SW 1271 (cell line): ENCODE measurements at places on chromosomes 11 and 22.

DNA sequence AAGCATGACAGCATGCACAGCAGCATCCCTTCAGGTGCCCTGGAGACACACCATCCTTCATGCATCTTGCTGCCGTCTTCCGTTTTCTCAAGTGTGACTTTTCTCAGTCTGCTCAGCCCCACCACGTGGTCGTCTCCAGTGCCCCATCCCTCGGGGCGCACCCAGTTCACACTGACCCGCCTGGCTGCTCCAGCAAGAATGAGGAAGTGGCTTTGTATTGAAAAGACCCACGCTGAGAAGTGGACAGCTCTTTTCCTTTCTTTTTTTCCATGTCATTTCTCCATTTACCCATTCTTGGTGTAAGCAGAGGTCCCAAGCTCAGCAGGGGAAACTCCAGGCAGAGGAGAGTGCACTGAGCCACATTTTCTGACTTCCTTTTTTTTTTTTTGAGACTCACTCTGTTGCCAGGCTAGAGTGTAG, 14.5 kb downstream of the SERPINH1 start:
- no peak for DNase-seq

GRCh38 chr22:23218867-23219251, 38.5 kb downstream of the BCR start:
- no peak for DNase-seq

- no peak for DNase-seq
Observed at GRCh38 chr11:117180661-117181585, 2.4 kb downstream of the SIDT2 start.

- no peak for DNase-seq
Observed at GRCh38 chr11:117583063-117583801, 213.8 kb downstream of the DSCAML1 start.

DNA sequence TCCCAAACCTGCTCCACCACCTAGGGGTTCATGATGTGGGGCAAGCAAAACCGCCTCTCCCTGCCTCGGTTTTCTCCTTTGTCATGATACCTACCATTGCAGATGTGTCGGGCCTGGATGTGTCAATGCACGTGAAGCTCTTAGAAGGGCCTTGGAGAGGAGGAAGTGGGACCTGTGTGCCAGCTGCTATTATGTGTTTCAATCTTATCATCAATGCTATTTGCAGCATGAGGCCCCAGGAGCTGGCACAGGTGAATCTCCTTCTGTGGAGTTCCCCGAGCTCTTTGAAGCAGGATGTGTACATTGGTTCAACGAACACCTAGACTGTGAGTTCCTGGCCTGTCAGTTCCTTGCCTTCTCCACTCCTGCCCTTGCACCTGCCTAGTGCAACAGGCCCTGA, 331.6 kb downstream of the CTTN start:
- DNase-seq: no peak

DNA sequence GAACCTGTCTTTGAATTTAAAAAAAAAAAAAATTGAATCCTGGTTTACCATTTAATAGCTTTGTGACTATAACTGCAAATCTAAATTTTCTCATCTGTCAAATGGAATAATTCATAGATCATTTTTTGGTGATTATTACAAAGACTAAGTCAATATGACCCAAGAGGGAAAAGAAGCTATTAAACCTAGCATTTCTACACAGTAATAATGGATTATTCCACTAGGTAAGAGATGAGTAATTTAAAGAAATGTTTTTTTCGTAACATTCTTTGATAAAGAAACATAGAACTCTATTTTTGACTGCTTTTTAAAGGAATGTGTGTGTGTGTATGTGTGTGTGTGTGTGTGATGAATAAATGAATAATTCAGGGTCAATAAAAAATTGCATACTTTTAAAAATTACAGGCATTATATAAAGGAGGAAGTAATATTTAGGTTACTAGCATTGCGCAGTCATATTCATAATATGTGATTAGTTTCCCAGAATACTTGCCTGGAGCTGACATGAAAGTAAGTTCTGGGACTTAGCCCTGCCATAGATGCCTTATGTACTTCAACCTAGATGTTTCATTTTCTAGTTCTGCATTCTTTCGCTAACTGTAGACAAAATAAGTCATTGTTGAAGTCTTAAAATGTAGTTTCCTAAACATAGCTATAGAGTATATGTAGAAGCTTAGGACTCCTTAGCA, 72.9 kb downstream of the TMEM135 start:
- no peak for DNase-seq

- no peak for DNase-seq
Observed at GRCh38 chr11:57888386-57888785, 126.8 kb downstream of the CTNND1 start.

- no peak for DNase-seq
Observed at GRCh38 chr22:41781507-41781906, 19.0 kb upstream of the CCDC134 start.

DNA sequence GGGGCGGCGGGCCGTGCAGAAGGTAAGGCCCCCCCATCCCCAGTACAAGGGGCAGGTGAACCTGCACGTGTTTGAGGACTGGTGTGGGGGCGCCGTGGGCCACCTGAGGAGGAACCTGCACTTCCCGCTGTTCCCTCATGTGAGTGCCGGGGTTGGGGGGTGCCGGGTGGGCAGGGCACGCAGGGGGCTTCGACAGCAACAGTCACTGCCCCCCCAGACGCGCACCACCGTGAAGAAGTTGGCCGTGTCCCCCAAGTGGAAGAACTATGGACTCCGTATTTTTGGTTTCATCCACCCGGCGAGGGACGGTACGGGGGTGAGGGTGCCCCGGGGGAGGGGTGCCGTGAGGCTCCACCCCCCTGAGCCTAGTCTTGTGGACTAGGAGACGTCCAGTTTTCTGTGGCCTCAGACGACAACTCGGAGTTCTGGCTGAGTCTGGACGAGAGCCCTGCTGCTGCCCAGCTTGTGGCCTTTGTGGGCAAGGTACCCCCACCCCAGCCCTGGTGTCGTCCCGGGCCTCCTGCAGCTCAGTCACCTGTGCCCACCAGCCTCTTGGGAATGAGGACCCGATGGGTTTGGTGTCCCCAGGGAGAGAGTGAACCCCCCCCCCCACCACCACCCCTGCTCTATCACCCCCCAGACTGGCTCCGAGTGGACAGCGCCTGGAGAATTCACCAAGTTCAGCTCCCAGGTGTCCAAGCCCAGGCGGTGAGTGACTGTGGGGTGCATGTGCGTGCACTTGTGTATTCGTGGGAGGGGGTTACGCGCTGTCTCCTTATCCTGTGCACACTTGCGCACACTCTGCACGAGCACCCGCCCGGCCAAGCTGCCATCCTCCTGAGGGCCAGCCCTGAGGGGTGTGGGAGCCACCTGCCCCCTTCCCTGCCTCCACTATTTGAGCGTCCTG, 3.8 kb downstream of the B4GALNT4 start:
- DNase-seq: no peak

GRCh38 chr11:125036933-125037332, 26.2 kb upstream of the SLC37A2 start:
- peak; percentile 72 for DNase-seq

GRCh38 chr11:29937526-29937925, 79.3 kb downstream of the KCNA4 start:
- DNase-seq: no peak
